ENCODE measurements at places on chromosomes 7 and 10.

DNA sequence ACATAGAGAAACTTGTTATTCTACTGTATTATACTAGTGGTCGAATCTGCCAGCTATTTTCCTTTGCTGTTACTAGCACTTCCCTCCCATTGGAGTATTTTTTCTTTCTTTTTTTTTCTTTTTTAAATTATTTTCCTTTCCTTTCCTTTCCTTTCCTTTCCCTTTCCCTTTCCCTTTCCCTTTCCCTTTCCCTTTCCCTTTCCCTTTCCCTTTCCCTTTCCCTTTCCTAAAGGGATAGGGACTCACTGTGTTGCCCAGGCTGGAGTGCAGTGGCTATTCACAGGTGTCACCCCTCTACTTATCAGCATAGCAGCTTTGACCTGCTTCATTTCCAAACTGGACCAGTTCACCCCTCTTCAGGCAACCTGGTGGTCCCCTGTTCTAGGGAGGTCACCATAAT lies 212.6 kb upstream of the SP4 start:
- no peak for DNase-seq

DNA sequence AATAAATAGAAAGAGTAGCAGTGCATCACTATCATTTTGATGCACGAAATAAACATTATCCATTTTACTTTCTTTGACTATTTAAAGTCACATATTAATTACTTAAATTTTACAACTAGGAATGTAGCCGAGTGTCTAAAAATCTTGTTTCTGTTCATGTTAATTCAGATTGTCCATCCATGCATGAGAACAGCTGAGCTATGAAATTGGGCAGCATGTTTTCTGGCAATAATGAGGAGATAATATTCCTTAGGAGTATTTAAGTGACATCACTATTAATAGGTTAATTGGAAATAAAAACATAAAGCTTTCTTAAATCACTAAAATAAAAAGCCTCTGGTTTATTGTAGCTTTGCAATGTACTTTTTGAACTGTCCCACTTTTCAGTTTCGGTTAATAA lies 293.8 kb downstream of the PHTF2 start:
- no peak for DNase-seq

DNA sequence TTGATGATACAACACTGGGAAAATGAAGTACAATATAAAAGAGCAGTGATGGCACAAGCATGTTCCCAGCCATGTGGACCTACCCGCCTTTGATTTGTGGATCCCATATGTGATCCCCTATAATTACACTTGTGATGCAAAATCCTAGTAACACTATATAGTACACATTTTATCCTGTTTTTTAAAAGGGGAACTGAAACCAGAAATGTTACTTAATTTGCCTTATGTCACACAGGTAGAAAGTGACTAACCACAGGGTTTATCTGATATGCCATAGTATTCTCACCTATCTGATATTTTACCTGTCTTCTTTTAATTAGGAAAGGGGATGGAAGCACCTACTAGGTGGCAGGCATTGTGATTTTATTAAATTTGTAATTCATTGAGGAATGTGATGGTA lies 35.0 kb downstream of the ARMC3 start:
- no peak for DNase-seq

DNA sequence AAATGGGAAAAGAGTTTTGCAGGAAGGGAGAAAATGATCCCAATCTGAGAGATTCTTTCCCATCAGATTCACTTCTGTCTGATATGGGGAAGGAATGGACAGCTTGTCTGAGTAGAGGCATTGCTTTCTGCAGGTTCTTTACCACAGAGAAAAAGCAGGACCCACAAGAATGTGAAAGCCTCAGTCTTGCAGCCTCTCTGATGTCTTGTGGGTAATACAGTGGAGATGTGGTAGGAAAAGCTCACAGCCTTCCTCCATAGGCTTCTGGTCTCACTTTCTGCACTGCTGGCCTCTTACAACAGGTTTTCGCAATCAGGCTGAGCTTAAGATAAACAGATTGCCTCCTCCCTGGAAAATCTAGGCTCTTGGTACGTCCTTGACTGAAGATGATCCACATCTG lies 551 bp downstream of the IFIT1 start:
- no peak for DNase-seq

DNA sequence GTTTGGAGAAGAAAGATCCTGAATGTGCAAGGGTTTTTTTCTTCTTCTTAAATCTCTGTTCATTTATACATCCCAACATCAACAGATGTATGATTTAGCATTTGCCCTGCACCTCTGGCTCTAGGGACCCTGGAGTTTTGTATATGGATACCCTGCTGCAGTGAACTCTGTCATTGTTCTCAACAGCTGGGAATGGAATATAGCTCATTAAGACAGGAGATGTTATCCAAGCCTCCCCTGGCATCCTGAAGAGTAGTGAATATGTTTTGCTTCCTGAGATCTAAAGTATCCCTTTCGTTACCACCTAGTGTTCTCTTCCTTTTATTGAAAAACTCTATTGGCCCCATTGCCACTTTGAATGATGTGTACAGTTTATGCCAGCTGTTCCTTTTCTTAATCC lies 275.9 kb downstream of the EXOC4 start:
- no peak for DNase-seq

- no peak for DNase-seq
Observed at GRCh38 chr7:56287429-56288138, 171.4 kb upstream of the NUPR2 start.

DNA sequence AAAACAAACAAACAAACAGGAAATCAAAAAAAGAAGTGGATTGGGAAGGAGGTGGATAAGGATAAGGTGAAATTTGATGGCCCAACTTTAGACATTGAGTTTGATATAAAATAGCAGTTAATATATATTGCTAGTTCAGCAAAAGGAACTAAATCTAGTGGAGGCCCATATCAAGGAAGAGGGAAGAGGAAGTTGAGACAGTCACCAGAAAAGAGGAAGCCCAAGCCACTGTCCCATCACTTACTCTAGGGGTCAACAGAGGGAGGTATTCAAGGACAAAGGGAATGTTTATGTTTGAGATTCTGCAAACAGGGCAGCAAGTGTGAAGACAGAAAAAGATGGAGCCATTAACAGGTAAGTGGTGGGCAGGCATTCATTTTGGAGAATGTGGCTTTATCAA lies 3.7 kb downstream of the LAMTOR4 start:
- DNase-seq, result no peak

DNA sequence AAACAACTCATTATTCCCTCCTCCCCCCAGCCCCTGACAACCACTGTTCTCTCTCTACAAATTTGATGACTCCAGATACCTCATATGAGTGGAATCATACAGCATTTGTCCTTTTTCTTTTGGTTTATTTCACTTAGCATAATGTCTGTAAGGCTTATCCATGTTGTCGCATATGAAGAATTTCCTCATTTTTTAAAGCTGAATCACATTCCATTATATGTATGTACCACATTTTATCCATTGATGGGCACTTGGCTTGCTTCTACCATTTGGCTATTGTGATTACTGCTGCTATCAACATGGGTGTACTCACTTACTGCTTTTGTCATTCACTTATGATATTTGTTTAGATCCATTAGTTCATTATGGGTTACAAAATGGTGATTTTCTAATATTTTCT lies 112.8 kb downstream of the BUB3 start:
- DNase-seq, result no peak

GRCh38 chr7:131957338-131958020 lies 401.1 kb upstream of the PODXL start:
- DNase-seq, result no peak

DNA sequence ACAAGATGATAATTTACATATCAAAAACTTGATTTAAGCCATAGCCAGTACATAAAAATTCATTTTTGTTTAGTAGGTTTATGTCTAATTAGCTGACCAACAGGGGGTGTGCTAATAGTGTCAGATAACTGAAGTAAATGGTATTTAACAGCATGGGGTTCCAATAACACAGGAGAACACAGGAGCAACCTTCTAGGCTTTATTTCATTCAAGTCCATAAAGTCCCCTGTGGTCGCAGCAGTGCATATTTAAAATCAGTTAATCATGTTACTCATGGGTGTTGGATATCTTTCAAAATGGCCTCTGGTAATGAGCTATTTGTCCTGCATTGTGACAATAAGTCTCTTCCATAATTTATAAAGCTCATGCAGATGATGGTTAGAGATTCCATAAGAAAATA lies 238.6 kb downstream of the CNTNAP2 start:
- DNase-seq, result no peak

DNA sequence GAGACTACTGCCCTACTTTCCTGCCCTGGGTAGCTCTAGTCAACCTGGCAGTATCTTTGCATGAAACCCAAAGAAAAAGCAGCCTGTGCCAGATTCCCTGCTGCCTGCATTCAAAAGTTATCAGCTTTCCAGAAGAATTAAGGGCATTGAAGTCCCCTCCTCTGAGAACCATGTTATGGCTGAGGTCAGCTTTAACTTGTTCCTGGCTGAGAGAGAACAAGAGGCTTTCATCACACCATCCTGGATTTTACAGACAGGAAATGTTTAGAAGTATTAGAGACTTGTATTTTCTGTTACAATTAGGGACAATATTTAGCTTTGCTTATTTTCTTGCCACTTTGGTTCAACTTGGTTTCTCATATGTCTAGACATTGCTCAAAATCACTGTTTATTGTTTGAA lies 238.8 kb downstream of the ARL4A start:
- DNase-seq, result no peak

DNA sequence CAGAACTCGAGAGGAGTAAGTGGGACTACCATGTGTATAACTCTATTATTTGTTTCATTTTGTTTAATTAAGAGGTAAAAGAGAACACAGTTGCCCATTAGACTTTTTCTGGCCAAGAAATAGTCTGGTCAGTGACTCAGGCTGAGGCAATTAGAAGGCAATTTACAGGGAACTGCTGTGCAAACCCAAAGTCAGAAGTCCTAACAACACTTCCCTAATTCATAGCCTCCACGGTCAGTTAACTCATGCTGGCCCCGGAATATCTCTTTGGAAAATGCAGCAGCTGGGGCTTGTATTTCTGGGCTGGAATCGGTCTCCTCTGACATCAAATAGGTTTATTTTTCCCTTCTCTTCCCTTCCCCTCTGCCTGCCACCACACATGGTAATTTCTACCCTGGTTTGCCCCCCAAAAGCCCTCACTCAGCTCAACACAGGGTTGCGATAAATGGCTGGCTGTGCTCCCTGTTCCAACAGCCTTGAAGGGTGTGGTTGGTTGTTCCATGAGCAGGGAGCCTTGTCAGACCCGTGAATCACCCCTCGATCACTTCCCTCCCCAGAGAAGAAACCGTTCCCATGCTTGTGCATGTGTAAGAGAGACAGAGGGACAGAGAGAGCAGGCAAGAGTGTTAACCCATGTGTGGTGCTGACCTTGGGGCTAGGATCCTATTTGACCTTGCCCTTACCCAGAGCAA lies 5.3 kb downstream of the SH3PXD2A start:
- DNase-seq, result no peak

GRCh38 chr7:39259391-39260003 lies 281.8 kb downstream of the POU6F2 start:
- no peak for DNase-seq

GRCh38 chr10:75408509-75408875 lies 6.9 kb upstream of the ZNF503 start:
- DNase-seq, result no peak

DNA sequence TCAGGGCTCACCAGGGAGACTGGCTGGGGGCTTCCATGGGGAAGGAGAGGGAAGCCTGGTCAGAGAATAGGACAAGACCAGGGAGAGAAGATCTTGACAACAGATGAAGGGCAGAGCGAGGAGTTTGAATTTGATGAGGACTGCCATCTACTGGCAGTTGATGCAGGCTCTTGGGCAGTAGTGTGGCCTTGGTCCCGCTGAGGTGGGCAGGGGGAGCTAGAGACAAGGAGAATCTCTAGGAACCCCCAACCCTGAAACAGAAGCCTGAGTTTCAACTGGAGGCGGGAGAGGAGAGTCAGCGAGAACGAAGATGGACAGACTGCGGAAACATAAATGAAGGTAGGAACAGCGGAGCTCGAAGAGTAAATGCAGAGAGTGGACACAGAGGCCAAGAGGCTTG lies 81.0 kb downstream of the PPP1R3C start:
- DNase-seq, result peak; percentile 67

- DNase-seq, result no peak
Observed at GRCh38 chr7:67478066-67478465, 481.4 kb downstream of the TYW1 start.

DNA sequence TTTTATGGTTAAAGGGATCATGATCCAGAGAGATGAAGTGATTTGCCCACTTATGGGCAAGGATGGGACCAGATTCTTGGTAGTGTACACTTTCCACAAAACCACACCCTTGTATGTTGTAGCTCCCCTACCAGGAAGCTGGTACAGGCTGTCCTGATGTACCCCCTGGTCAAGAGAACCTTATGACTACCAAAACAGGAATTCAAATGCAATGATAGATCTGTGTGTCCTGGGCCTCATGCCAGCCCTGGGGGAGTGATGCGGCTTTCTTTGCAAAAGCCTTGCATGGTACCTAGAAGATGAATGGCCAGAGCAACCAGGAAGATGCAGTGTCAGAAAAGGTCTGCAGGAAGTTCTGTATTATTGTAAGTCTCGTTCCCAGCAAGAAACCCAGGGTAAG lies 94.9 kb upstream of the AGK start:
- no peak for DNase-seq

GRCh38 chr10:7243873-7244272 lies 167.0 kb downstream of the SFMBT2 start:
- DNase-seq, result no peak

- DNase-seq, result no peak
Observed at GRCh38 chr10:123583639-123584418, 82.3 kb upstream of the GPR26 start.

DNA sequence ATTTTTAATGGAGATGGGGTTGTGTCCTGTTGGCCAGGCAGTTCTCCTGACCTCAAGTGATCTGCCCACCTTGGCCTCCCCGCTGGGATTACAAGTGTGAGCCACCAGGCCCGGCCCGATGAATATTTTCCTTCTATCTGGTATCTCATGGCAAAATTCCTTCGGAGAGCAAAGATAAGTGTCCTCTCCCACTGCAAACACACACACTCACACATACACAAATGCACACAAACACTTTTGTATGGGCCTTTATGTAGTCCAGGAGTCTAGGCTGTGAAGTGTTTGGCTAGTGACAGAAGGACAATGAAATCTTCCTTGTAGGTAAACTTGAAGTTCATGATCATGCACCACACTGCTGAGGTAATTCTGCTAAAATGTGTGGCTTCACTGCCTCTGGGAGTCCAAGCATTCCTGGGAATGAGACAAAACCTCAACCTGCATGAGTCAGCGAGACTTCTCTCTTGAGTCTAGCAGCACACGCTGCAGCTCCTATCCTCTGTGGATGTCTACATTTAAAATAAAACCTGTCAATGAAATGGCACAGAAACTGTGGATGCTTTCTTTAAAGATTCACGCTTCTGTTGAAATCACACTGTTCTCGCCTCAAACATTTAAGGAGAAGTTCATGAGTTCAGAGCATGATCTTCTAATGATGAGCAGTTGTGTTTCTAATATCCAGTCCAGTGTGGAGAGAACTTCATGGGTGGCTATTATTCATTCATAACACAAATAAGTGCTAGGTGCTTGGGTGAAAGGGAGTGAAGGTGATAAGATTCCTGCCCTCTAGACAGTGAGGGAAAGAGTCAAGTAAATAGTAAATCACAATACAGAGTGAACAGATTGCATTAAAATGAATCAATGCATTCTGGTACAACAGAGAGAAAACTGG lies 96.5 kb downstream of the NRP1 start:
- DNase-seq, result peak; percentile 61
